Stimulated activated CD4-positive, alpha-beta T cell treated with anti-CD3 and anti-CD28 coated beads, Interleukin-12 subunit alpha, Interleukin-12 subunit beta, amount 100 ng/mL, for 24 hours (primary cell): ENCODE measurements at places on chromosomes 11 and 22.

GRCh38 chr11:35330931-35331330 lies 88.4 kb downstream of the SLC1A2 start:
- DNase-seq: no peak

GRCh38 chr22:23285734-23286133 lies 105.4 kb downstream of the BCR start:
- no peak for DNase-seq

DNA sequence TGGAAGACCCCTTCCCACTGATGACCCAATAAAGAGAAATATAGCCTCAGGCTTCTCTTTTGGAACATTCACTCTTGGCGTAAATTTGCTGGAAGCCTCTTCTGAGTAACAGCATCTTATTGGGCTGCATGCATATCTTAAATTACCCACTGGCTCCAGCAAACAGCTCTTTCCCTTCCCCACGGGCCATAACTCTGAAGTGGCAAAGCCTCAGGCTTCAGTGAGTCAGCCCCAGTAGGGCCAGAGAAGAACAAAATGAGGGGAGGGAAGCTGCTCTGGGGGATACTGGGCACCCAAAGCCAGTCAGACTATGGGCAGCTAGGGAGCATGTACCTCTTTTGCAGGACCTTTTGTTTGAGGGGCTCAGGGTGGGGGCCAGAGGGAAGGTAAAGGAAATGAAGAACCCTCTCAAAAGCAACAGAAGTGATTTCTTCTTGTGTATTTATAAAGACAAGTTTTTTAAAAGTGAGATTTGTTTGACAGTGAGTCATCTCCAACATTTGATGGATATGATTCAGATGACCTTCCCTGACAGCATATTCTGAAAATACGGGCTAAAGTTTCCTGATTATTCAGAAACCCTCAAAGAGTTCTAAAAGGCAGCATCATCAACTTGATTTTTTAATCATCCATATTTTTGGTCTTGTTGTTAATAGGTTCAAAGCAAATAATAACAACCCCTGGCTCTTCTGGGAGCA lies 203.4 kb downstream of the KIF18A start:
- DNase-seq: no peak

DNA sequence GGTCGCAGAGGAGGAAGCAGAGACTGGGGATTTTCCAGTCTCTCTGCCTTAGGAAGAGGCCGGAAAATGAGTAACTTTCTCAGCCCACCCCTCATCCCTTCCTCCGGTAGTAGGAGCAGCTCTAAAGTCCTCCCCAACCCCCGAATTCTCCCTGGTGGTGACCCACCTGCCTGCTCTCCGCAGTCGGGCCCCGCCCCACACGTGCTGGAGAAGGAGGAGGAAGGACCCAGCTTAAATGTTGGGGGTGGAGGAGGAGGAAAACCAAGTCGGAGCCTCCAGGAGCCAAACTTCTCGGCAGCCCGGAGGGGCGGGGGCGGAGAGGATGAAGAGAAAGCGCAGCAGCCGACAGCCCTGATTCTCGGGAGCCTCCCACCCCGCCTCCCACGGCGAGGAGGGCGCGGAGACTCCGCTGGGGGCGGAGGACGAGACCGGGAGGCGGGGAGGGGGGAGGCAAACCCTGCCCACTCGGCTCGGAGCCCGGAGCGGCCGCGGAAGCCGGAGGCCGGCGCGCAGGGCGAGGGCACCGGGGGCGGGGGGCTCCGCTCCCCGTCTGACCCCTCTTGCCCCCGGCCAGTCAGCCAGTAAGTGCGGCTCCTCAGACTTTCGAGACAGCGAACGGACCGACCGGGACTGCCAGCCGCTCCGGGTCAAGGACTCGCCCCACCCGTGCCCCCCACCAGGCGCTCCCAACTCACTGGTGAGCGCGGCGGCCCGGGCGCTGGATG lies at the start of gene TPBGL:
TPBGL (plus strand) TSS at position 464 of the 725 bp plus-strand sequence. CDS start 276 bp downstream, outside the sequence.
- no peak for DNase-seq

- DNase-seq: no peak
These were observed 52.4 kb downstream of the LGR4 start for GRCh38 chr11:27420217-27420616.

DNA sequence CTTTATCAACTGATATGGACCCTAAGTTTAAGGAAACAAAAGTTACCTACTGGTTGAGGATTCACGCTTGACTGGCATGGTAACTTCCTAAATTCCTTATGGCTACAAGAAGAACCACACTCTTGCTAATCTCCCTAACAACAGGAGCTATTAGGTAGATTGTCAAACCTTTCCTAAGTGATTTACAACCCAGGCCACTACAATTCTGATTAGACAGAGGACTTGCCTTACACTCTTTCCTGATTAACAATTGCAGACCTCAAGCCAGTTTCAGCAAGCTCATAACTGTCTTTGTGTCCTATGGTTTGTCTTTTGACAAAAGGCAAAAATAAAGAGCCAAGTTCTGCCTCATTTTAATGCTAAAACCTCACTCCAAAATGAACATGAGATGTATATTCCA lies 16.3 kb downstream of the OR52K2 start:
- no peak for DNase-seq

- DNase-seq: no peak
These were observed 282.5 kb downstream of the CTTN start for GRCh38 chr11:70680781-70681281.

GRCh38 chr11:116445108-116446047 lies 327.4 kb downstream of the BUD13 start:
- DNase-seq: no peak

DNA sequence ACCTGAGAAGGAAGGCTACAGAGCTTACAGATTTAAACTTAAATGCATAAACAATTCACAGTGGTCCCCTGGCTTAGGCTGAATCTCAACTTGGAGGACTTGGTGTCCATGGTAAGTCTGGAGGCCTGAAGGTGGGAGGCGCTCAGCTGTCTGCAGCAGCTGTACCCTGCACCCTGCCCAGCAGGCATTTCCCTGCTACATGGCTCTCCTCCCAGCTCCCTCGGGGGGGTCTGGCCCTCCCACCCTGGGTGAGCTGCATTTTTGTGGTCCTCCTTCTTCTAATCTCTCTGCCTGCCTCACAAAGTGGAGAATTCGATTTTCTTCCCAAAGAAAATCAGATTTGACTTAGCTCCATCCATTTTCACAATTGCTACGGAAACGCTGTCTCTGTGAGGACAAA lies 273.2 kb downstream of the KIRREL3 start:
- no peak for DNase-seq

DNA sequence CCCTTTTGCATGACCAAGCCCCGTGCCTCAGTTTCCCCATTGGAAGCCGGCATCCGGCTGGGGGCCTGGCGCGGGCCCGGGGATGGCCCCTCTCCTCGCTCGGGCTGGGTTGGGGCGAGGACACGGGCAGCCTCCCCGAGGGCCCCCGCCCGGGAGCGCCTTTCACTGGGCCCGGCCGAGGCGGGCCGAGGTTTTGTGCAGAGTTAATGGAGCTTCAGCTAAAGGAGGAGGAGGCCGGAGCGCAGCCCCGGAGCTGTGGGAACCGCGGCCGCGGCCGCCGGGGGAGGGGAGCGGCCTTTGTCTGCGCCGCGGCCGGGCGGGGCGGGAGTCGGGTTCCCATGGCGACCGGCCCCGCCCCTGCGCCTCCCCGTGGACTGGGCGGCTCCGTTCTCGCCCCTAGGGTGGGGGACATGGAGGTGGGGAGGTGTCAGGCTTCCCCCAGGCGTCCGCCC lies 1.4 kb upstream of the MAPK11 start:
- peak; percentile 39 for DNase-seq

GRCh38 chr22:22157348-22157725 lies 87.2 kb upstream of the VPREB1 start:
- no peak for DNase-seq

- no peak for DNase-seq
These were observed 35.9 kb downstream of the APOL3 start for GRCh38 chr22:36124666-36125065.

- no peak for DNase-seq
These were observed 1091.9 kb upstream of the TENM4 start for GRCh38 chr11:80532633-80533232.

- no peak for DNase-seq
These were observed 31.8 kb downstream of the MRGPRX1 start for GRCh38 chr11:18907391-18907790.

GRCh38 chr22:48706934-48707762 lies 1120.5 kb downstream of the BRD1 start:
- DNase-seq: no peak

- no peak for DNase-seq
These were observed 5.2 kb upstream of the GCAT start for GRCh38 chr22:37802310-37803194.
